ENCODE measurements at places on chromosomes 4 and X.

DNA sequence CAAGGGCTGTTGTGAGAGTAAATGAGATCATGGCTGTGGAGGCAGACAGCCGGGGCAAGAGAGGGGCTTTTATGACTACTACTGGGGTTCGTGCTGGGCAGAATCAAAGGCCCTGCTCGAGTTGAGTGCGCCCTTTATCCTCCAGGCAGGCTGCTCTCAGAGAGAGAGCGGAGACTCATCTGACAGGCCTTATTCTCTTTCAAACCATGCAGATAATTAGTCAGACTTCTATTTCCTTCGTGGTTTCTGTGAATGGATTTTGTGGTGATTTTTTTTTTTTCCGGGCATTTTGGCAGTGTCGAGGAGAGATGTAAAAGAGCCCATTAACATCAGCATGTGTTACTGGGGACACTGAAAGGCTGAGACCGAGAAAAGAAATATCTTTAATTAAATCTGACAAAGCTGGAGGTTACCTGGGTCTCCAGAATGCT is 73.6 kb downstream of the MED28 start:
- DNase-seq = no peak

DNA sequence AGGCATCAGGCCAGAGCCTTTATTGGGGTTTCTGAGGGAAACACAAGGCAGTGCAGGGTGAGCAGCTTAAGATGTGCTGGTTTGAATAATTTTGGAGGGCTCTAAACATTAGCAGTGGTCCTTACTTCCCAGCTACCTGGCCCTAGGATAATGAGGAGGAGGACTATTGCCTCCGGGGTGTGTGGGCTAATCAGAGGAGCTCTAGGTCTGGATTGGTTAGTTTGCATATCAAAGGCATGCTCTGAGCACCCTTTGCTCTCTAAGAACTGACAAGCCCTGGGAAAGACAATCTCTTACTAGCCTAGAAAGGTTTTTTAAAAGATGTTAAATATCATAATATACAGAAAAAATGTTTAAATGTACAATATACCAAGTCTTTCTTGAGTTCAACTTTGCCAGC is 58.4 kb downstream of the RXFP1 start:
- no peak for DNase-seq

DNA sequence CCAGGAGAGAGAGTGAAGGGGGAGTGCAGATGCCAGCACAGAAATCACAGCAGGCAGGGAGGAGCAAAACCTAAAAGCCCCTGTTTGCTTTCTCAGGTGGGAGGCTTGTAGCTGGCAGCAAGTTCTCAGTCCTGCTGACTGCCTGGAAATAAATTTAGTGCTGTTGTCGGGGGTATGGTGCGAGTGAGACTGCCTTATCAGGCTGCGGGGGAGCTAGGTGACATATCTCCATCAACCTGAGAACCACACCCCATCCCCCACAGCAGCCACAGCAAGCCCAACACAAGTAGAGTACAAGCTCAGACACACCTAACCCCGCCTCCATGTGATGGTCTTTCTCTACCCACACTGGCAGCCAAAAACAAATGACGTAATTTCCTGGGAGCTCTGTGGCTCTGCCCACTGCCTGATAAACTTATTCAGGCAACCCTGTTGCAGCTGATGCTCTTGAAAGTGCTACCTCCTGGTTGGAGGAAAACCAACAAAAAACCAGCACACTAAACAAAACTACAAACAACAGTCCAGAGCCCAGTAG is 953.4 kb upstream of the NDST4 start:
- no peak for DNase-seq

DNA sequence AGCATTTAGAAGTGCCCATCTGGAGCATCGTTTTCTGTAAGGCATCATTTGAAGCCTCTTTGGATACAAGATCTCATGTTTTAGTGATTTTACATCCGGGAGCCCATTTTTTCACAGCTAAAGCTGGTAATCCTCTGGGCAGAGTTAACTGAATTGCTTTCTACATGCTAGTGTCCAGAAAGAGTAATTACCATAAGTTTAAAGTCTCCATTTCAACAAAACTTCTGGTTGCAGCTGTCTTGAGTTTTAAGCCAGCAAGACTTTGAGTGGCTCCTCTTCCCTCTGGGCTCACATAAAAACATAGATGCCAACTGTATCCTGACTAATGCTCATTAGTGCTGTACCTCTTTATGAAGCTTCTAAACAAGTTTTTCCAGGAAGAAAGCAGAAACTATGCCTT is 65.4 kb downstream of the GPRIN3 start:
- no peak for DNase-seq
